ENCODE measurements at places on chromosomes 2 and 18.

GRCh38 chr2:150552041-150552820, 64.8 kb upstream of the RND3 start:
- no peak for DNase-seq

DNA sequence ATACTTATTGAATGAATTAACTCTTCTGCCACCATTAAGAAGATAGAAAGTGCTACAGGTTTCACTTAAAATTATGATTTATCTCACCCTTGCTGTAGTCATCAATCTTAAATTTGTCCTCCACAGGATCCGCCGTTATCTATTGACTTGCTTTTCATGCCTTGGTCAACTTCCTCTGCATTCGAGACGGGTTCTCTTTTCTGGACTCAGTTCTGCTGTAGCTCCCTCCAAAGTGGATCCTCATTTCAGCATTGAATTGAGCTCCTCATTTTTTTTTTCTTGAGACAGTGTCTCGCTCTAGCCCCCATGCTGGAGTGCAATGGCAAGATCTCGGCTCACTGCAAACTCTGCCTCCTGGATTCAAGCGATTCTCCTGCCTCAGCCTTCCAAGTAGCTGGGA, 27.6 kb downstream of the INPP5D start:
- DNase-seq: no peak

GRCh38 chr2:79511320-79511951, 1.4 kb upstream of the CTNNA2 start:
- no peak for DNase-seq

DNA sequence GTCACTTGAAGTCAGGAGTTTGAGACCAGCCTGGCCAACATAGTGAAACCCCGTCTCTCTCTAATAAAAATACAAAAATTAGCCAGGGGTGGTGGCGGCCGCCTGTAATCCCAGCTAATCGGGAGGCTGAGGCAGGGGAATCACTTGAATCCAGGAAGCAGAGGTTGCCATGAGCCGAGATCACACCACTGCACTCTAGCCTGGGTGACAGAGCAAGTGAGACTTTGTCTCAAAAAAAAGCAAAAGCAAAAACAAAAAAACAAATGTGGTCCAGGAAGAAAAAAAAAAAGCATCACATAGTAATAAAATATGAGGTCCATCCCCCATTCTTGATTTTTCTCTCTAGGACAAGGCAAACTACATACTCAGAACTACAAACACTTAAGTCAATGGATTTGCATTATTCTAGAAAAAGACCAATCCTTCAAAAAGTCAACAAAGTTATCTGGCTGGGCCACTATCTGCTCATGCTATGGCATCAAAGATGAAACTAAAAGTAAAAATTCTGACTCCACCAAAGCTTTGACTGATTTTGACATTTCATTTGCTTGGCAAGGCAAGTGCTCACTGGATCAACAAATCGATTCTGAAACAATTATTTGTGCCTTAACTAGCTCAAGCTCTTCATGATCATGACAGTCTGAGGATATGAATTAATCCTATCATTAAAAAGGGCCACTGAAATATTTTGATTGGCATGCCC, 28.4 kb downstream of the MEX3C start:
- DNase-seq: no peak

DNA sequence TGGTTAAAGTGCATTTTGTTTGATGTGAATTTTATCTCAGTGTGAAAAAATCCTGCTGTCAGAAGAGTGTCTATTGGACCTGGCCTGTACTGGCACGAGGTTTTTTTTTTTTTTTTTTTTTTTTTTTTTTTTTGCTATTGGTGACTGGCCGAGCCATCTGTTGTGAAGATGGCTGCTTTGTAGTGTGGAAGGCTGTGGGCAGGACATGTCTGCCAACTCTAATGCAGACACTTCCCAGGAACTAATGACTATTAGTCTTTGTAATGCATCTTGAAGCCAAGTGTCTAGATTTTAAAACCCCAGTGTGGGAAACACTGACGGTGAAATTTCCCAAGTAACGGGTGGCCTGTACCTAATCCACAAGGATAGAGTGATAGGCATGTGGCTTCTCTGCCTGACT, 34.3 kb downstream of the ZAP70 start:
- DNase-seq: no peak

DNA sequence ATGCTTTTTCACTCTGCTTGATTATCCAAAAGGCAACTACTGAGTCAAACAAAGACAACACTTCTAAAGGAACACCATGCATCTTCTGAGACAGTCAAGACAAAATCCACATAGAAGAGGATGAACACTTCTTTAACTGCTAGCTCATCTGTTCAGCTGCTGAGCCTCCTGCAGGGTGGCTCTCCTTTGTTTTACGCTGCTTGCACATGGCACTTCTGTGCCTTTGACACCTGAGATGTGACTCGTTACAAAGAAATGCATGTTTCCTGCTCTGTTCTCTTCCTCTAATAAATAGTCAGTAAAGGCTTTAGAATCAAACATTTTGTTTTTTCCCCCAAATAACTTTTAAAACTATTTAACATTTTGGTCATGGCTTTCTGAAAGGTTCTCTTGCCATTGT, 1129.4 kb downstream of the TDRD15 start:
- no peak for DNase-seq

DNA sequence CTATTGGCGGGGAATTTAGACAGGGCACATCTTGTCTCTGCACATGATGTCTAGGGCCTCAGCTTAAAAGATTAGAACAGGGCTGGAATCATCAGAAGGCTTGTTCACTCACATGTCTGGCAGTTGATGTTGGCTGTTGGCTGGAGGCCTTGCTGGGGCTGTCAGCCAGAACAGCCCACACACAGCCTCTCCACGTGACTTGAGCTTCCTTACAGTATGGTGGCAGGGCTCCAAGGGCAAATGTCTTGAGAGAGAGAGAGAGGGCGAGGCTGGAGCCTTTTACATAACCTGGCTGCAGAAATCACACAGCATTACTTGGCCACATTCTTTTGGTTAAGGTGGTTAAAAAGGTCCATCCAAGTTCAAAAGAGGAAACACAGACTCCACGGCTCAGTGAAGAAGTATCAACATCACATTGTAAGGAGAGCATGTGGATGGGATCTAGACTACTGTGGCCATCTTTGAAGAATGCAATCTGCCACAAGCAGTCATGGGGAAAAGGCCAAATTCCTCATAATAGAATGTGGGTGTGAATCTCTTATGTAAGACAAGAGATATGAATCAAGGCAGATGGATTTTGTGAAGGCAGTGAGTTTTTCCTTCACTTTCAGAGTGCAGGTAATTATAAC, 30.4 kb downstream of the SRSF7 start:
- no peak for DNase-seq

DNA sequence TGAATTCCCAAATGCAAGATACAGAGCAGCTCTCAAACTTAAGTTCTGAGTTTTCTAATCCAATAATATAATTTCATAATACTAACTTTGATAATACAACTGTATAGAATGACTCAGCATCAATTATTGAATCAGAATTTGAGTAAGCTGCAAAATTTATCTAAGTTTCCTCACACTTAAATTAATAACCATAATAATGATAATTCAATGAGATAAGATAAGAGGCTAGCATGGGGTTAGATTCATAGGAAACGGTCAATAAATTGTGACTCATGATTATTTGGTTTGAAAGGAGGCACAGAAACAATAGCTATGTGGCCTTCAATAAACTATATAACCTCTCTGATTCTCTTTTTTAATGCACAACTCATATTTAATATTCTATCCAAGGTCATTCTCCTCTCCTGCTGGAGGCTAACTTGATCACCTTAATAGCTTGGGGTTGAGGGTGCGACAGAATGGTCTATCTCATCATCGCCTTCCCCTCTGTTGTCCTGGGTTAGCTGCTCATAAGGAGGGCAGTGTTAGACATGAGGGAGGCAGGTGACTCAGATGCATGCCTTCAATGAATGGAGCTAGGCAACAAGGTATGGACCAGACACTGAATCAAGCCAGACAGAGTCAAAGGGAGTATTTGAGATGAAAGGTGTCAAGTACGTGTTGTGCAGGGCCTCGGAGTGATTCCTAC, 36.2 kb upstream of the BMP10 start:
- DNase-seq: no peak

- DNase-seq: no peak
Measured at GRCh38 chr2:100546469-100546868, 16.3 kb upstream of the PDCL3 start.

DNA sequence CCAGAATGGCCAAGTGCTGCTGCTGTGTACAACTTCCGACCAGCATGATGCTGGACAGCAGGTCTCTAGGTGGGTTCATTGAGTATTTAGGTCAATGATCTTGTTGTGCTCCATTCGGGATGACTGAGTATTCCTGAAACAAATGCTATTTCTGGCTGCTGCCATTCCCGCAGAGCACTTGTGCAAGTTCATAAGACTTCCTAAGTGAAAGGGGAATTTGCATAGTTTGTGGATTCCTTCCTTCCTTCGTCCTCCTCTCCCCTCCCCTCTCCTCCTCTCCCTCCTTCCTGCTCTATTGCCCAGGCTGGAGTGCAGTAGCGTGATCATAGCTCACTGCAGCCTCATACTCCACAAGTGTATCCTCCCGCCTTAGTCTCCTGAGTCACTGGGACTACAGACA, 40.4 kb downstream of the LDLRAD4 start:
- DNase-seq: no peak

DNA sequence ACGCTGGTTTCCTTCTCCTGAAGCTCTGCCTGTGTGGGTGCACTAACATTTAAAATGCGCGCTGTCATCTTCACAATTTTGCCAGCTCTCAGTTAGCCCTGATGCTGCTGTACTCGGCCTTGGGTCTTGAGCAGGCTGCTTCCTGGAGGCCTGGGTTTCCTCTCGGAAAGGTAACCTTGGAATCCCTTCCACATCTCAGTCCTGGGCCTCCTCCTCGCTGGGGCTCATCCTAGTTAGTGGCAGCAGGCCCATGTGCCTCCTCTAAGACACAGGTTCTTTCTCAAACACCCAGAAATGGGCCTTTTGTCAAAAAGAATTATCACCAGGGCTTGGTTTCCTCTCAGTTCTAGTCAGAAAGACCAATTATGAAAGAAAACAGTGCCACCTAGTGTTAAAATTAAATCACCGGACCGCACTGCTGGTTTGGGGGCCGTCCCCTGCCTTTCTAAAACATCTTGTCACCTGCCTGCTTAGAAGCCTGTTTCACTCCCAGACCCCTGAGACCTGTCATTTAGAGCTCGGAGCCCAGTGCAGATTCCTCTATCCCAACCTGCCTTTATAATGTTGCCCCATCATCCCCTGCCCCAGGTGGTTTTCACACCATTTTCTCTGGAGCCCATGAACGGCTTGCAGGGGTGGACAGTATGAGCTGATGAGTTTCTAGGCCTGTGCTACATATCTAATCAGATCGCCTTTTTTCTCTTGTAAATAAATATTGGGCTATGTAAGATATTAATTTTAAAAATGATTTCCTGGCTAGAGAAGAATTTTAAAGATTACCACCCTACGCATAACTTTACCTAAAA, 42.4 kb downstream of the HK2 start:
- peak; percentile 44 for DNase-seq

GRCh38 chr18:11268153-11268552, 118.8 kb upstream of the PIEZO2 start:
- no peak for DNase-seq

- DNase-seq: no peak
Measured at GRCh38 chr2:45103351-45104345, 94.4 kb upstream of the SIX2 start.

GRCh38 chr2:64283006-64283570, 138.9 kb upstream of the PELI1 start:
- DNase-seq: no peak

- DNase-seq: no peak
Measured at GRCh38 chr2:44635725-44636124, 274.0 kb downstream of the CAMKMT start.

- DNase-seq: no peak
Measured at GRCh38 chr2:211405036-211405435, 848.6 kb downstream of the CPS1 start.

GRCh38 chr2:138713069-138713496, 67.1 kb downstream of the NXPH2 start:
- DNase-seq: no peak

GRCh38 chr2:174605687-174606086, 8.1 kb upstream of the WIPF1 start:
- no peak for DNase-seq

DNA sequence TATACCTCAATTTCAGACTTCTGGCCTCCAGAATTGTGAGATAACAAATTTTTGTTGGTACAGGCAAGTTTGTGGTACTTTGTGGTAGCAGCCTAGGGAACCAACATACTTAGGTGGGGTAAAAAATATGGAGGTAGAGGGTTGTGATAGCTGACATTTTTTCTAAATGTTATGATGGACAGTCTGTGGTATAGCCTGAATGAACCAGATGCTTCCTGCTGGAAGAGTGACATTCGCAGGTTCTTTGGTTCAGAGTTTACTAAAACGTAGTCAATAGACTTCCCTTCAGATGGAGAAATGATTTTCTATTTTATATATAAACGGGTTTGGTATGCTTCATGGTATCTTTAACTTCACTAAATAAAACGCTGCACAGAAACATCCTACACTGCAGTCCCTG, 42.8 kb downstream of the PMAIP1 start:
- no peak for DNase-seq

DNA sequence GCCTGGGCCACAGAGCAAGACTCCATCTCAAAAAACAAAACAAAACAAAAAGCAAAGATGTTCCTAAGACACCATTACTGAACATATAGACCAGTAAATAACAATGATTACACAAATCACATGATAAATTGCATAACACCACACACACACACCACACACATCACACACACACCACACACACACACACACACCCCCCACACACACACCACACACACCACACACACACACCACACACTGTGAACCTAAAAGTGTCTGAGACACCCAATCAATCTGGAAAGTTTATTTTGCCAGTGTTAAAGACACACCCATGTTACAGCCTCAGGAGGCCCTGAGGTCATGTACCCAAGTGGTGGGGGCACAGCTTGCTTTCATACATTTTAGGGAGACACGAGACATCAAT, 62.6 kb upstream of the ASAP2 start:
- DNase-seq: no peak

GRCh38 chr18:65487569-65487968, 263.2 kb upstream of the CDH7 start:
- no peak for DNase-seq

GRCh38 chr2:202339071-202339870, 36.9 kb upstream of the BMPR2 start:
- no peak for DNase-seq

DNA sequence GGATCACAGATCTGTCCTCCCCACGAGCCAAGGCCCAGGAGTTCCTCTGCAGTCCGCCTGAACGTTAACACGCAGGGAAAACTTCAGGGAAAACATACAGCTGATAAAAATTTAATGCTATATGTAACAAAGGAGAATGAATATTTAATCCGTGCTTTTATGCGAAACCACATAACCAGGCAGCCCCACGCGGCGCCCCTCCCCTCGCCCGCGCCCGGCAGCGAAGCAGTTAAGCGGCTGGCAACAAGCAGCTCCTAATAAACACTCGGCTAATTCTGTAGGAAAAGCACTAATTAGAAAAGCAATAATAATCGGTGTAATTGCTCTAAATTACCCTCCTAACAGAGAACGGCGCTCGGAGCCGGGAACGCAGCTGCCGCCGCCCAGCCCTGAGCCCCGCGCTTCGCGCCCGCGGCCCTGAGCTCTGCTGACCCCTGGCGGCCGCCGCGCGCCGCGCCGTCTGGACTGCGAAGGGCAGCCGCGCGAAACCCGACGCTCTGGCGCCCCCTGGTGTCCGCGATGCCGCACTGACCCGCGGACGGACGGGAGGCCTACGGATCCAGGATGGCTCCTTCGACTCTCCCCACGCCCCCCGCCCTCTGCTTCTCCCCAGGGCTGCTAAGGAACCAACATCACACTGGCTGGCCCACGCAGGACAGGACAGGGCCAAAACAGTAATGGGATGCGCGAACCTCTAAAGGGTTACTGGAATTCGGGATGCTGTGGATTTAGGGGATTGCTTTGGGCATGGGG, 181.4 kb downstream of the SMAD2 start:
- DNase-seq: peak; percentile 73

- DNase-seq: no peak
Measured at GRCh38 chr2:66813976-66814375, 379.1 kb downstream of the MEIS1 start.
